ENCODE measurements at places on chromosomes 7 and 10.
A peak's percentile ranks its signal among the peaks of the same experiment; 100 is the strongest.

DNA sequence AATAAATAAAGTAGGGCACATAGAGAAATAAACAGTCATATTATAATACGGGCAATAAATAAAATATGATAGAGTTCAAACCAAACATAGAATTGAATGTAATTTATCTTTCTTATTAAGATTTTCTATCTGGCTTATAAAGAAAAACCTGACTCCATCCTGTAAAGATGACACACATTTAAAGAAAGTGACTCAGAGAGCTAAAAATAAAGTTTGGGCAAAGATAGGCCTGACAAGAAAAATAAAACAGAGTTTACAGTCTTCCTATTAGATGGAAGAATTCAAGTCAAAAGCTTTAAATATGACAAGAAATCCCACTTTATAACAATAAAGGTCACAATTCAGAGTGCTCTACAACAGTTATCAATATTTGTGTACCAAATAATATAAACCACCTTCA, 580.6 kb downstream of the PHTF2 start:
- DNase-seq: no peak

- no peak for DNase-seq
These were observed 53.1 kb upstream of the NPS start for GRCh38 chr10:127496035-127496434.

- DNase-seq: no peak
These were observed 423.9 kb downstream of the CALN1 start for GRCh38 chr7:71988201-71988600.

DNA sequence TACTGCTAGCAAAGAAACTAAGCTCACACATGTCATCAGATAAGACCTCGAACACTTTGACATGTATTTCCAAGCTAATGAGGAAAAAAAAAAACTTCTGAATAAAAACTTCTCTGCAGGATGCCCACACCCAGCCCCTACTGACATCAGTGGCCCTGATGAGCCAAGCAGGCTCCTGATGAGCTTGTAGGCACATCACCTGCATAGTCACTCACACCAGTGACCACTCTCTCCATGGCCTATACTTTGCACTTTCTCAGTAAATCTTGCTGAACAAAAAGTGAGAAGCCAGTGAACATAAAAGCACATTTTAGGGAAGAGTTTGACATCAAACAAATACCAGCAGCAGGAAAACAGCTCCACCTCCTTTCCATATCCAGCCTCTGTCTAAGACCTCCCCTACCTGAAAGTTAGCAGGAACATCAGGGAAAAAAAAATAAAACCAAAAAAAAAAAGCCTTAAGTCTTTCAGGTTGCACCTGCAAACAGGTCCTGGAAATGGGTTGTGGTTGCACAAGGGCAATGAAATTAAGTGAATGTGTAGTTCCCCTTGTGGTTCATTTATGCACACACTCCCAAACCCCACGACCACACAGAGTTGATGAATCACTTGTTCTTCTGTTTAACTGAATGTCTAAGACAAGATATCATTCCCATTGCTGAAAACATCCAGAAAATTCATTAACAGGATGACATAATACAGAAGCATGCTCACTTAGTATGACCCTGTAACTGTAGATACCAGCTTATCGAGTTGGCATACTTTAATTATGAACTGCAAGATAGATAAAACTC, 205.2 kb upstream of the PDE1C start:
- DNase-seq: no peak

DNA sequence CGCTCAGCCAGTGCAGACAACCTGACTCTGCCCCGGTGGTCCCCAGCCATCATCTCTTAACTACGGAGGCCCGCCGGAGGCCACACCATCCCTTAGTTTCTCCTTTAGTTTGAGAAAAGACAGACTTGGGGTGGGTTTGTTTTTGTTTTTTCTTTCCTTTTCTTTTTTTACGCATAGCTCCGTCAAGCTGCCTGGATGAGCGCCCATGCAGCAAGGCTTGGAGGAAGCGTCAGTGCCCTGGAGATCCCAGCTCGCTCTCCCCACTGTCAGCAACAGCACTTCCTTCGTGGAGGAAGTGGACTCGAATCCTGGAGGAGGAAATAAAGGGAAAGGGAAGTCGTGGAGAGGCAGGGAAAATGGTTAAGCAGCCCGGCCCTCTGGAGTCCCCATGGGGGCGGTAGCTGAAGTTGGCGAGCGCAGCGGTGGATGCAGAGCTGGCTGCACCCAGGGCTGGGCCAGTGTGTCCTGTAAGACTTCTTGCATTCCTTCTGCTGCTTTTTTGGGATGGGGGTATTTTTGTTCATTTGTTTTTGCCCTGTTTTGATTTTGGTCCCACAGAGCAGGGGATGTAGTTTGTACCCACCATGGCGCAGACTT, 35.9 kb upstream of the GJD4 start:
- DNase-seq: no peak

DNA sequence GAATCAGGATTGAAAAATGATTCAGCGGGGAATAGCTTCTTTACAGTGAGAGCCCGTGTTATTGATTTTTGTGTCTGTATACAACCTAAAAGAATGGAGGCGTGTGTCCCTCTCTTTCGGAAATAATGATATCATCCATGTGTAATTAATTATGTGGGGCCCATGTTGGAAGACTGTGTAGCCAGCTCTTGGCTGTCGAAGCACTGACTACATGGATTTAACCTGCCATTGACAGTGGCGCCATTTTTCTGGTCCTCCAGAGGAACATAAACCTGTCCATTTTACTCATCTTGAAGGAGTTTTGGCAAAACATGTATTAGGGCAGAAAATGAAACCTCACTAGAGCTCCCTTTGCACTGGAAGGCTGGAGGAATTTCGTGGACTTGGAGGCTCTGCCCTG, 119.6 kb downstream of the ITIH5 start:
- DNase-seq: no peak

- DNase-seq: peak; percentile 35
These were observed 48.1 kb downstream of the CDC123 start for GRCh38 chr10:12243864-12244620.

- no peak for DNase-seq
These were observed 3.6 kb downstream of the TMEM254 start for GRCh38 chr10:80081801-80082750.

- DNase-seq: no peak
These were observed 276.3 kb downstream of the DNAJB9 start for GRCh38 chr7:108845951-108846350.

DNA sequence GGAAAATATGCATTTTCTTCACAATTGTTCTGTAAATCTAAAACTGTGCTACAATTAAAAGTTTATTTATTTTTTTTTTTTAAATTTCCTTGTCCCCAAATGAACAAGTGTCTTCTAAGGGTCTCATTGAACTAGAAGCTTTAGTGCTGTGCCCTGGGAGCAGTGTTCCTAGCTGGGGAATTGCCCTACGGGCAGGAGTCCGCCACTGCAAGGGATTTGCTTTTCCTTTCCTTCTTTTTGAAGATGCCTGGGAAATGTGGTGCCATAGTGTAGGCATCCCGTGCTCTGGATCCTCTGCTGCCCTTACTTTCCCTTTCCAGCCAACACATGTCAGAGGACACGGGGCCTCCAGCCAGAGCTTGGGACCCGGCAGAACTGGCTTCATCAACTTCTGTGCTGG, 177.1 kb upstream of the CTBP2 start:
- DNase-seq: no peak

- peak; percentile 89 for DNase-seq
These were observed 982 bp downstream of the SFXN3 start for GRCh38 chr10:101031796-101032636.

DNA sequence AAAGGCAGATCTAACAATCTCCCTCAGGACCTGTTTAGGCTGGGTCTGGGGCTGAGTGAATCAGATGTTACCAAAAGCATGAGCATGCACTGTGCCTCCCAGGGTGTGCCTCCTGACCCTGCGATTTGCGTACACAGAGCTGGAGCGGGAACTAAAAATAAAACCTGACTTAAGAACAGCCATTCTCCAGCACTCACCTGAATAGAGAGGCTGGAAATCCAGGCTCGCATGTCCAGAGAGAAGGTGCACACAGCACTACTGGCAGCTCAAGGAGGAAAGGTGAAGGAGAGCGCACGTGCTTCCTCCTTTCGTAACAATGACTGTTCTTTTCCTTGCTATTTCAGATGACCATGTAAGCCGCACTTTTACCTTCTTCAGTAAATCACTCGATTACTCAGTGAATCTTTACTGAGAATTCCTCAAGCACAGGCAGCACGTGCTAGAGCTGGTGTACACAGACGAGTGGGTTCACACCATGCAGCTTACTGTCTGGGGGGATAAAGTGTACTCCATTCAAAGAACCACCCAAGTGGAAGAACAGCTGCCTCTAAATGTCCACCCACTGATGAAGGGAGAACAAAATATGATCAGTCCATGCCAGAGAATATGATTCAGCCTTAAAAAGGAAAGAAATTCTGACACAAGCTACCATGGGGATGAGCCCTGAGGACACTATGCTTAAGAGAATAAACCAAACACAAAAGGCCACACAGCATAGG, 45.6 kb downstream of the SFMBT2 start:
- no peak for DNase-seq

DNA sequence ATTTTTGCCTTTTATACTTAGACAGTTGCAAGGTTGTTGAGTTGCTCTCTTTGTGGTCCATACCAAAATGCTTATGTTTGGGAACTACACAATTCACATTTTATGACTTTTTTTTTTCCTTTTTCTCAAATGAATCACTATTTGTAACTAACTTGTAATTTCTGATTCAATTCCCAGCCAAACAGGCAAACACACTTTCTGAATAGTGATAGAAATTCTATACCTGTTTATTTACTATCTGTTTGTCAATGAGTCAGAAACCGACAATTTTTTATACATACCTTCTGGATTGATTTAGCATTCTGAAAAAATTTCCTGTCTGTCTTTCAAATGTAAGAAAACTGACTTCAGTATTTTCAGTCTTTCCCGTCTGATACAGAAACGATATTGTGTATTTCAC, 69.1 kb downstream of the MBL2 start:
- no peak for DNase-seq

DNA sequence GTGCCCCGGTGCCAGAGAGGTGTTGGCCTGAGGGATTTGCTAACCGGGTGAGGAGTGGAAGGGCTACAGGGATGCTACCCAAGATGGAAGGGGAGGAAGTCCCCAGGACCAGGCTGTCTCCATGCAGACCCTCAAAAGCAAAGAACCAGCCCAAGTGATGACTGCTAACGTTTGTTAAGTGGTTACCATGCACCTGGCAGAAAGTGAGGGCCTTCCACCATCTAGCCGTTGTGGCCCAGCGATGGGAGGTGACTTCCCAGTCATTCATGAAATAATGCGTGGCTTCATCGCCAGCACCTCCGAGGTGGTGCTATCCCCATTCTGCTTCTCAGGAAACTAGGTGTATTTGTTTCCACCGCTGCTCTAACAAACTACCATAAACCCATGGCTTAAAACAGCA, 86.8 kb upstream of the LANCL2 start:
- no peak for DNase-seq

DNA sequence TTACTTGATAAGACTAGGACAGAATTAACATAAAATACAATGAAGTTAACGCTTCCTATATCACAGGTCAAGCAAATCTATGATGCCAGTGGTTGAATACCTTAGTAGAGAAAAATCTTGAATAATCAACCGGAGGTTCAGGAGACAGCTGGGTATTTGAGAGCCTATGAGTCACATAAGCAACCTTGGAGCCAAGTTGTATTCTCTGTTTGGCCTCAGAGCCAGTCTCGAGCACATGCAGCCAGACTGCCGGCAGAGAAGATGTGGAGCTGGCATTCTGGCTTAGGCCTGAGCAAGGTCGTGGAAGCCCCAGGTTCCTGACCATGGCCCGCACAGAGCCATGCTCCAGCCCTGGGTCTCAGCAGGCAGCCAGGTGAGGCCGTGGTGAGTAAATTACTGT, 90.3 kb downstream of the FAM204A start:
- DNase-seq: no peak

GRCh38 chr7:85774986-85775385, 588.1 kb upstream of the SEMA3D start:
- DNase-seq: no peak

- DNase-seq: no peak
These were observed 74.1 kb downstream of the RUNDC3B start for GRCh38 chr7:87702326-87702725.

All from CD14-positive monocyte (primary cell).